ENCODE measurements at places on chromosomes 6 and 20.

DNA sequence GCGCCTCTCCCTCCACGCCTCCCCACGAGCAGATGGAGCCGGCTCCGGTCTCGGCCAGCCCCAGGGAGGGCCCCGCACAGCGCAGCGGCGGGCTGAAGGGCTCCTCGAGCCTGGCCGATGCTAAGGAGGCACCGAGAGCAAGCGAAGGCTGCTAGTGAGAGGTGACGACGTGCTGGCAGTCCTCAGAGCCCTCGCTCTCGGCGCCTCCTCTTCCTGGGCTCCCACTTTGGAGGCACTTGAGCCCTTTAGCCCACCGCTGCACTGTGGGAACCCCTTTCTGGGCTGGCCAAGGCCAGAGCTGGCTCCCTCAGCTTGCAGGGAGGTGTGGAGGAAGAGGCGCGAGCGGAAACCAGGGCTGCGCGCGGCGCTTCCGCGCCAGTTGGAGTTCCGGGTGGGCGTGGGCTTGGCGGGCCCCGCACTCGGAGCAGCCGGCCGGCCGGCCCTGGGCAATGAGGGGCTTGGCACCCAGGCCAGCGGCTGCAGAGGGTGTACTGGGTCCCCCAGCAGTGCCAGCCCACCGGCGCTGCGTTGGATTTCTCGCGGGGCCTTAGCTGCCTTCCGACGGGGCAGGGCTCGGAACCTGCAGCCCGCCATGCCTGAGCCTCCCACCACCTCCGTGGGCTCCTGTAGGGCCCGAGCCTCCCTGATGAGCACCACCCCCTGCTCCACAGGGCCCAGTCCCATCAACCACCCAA lies 2.5 kb upstream of the TMEM14C start:
- peak; percentile 62 for DNase-seq

DNA sequence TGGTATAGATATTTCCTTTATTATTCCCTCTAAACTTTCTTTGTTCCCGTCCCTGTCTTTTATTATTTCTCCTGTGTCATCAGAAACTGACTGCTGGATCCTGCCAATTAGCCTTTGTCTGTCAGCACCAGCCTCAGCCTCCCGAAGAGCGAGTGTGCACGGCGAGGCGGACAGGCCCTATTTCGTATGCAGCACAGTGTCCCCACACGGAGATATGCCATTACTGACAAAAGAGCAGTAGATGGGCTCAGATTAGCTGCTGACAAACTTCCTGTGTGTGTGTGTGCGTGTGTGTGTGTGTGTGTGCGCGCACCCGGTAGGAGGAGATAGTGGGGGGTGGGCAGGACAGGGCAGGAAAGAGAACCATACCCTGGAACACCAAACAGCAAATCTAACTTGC lies 99.5 kb upstream of the ZFP64 start:
- DNase-seq = no peak

DNA sequence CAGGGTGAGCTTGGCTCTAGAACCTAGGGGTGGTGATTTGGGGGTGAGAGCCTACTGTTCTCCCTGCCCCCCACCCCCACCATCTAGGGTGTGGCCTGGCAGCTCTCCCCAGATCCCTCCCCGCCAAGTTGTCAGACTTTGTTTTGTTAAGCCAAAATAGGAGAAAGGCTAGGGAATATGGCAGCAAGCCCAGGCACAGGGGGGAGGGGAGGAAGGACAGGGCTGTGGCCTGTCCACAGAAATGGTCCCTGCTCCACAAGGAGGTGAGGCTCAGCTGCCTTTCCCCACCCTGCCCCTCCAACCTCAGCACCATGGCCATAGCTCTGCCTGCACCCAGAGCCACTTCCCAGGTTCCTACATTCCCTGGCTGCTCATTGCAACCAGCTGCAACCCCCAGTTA lies 17.2 kb downstream of the SCUBE3 start:
- no peak for DNase-seq

DNA sequence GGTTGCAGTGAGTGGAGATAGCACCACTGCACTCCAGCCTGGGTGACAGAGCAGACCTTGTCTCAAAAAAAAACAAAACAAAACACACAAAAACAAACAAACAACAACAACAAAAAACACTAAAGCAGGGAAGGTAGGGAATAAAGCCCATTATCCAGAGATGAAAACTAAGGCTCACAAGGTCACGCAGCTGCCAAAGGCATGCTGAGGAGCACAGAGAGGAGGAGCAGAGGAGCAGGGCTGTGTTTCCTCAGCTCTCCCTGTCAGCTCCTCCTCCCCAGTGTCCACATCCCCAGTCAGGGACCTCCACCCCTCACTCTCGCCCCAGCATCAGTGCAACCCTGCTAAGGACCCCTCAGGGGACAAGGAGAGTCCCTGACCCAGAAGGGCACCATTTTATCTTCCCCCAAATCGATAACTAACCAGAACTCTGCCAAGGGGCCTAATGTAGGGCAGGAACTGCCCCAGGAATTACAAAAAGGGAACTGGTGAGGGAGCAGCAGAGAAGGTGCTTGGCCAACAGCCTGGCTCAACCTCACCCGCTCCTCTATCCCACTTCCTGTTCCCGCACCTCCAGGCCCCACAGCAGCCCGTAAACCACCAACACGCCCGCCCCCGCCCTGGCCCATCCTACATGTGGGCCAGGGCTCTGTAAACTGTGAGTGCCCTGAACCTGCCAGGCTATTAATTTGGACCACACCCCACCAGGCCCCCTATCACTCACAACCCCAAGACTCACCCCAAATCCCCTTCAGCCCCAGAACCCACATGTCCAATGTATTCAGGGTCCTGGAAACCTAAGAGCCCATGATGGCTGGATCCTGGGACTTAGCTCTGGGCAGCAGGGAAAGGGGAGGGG lies 9.0 kb downstream of the TEAD3 start:
- no peak for DNase-seq

DNA sequence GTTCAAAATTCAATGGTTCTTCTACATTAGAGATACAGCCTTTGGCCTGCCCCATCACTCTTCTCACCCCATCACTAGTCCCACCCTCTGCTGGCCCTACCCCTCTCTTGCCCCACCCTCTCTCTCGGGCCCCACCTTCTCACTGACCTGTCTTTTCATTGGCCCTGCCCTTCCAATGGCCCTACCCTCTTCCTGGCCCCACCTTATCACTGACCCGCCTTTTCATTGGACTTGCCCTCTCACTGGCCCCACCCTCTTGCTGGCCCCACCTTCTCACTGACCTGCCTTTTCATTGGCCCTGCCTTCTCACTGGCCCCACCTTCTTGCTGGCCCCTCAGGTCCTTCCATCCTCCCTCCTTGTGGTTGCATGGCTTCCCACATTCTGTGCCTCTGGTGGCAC lies 107.2 kb upstream of the PLEKHG1 start:
- no peak for DNase-seq

- no peak for DNase-seq
Measured at GRCh38 chr6:79821859-79822258, 125.5 kb downstream of the ELOVL4 start.

- peak; percentile 37 for DNase-seq
Measured at GRCh38 chr20:12925210-12925755, 83.5 kb upstream of the SPTLC3 start.

GRCh38 chr6:134634966-134635365 lies 314.9 kb downstream of the ALDH8A1 start:
- no peak for DNase-seq

GRCh38 chr20:58303547-58303946 lies 6.0 kb upstream of the RAB22A start:
- DNase-seq = no peak

GRCh38 chr6:9085054-9085708 lies 649.8 kb upstream of the SLC35B3 start:
- no peak for DNase-seq

DNA sequence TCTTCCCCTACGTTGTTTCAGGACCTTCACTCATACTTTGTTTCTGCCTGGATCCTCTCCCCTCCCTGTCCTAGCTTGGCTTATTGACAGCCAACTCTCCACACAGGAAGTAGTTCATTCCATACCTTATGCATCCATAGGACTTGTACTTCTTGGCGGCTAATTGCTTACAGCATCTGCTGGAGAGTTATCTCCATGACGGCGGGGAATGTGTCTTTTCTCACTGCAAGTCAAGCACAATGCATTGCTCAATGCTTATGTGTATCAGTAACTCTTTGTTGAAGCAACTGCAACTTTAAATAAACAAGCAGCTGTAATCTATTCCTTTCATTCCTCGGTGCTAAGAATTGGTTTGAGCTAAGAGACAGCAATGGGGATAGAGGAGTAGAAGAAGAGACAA lies 551.3 kb upstream of the EPHA7 start:
- no peak for DNase-seq

- no peak for DNase-seq
Measured at GRCh38 chr6:49839957-49840356, 26.4 kb downstream of the CRISP1 start.

- DNase-seq = no peak
Measured at GRCh38 chr20:63035603-63036185, 28.9 kb upstream of the BHLHE23 start.

- DNase-seq = no peak
Measured at GRCh38 chr6:5004373-5005037, 668 bp upstream of the RPP40 start.

DNA sequence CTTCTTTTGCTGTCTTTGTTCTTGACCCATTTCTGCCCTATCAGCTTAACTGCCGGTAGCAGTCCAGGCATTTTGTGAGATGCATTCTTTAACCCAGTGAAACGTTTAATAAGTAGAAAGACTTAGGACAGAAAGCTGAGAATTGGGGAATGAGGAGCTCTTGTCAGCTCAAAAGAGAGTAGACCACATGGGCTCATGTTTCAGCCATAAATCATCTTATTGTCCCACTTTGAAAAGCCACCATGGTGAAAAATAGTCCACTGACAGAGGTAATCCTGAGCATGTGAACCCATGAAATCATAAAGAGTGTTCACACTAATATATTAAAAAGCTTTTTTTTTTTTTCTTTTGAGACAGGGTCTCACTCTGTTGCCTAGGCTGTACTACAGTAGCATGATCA lies 16.3 kb downstream of the ORC3 start:
- no peak for DNase-seq

- DNase-seq = no peak
Measured at GRCh38 chr6:100913400-100914276, 32.5 kb upstream of the ASCC3 start.

DNA sequence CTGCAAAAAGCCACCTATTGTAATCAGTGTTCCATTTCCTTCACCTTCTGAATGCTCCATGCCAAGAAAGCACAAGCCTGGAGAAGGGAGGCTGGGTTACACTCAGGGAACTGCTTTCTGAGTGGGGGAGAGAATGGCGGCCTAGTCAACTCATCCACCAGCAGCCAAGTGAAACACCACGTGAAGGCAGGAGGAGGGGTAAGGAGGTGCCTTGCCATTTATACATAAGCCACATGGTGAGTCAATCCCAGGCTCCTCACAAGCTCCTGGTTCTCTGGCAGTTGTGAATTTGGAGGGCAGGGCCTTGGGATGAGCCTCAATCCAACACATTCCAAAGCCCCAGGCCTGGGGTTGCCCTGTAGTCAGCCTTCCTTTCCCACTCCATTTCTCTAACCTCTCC lies 149.4 kb downstream of the CD24 start:
- no peak for DNase-seq

DNA sequence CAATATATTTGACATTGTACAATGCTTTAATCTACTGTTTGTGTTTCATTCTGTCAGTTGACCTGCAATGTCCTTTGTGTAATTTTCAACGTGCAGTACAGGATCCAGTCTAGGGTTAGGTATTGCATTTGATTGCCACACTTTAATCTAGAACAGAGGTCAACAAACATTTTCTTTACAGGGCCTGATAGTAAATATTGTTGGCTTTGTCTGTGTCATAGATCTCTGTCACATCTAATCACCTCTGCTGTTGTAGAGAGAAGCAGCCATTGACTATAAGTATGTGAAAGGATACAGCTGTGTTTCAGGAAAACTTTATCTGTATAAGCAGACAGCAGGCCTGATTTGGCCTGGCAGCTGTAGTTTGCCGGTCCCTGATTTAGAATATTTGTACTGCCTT lies 39.3 kb downstream of the ATRN start:
- DNase-seq = no peak

- DNase-seq = no peak
Measured at GRCh38 chr6:156557251-156557910, 219.8 kb upstream of the ARID1B start.

- no peak for DNase-seq
Measured at GRCh38 chr6:12884983-12885382, 168.4 kb downstream of the PHACTR1 start.

GRCh38 chr20:61940491-61940890 lies 125.2 kb downstream of the TAF4 start:
- DNase-seq = no peak

DNA sequence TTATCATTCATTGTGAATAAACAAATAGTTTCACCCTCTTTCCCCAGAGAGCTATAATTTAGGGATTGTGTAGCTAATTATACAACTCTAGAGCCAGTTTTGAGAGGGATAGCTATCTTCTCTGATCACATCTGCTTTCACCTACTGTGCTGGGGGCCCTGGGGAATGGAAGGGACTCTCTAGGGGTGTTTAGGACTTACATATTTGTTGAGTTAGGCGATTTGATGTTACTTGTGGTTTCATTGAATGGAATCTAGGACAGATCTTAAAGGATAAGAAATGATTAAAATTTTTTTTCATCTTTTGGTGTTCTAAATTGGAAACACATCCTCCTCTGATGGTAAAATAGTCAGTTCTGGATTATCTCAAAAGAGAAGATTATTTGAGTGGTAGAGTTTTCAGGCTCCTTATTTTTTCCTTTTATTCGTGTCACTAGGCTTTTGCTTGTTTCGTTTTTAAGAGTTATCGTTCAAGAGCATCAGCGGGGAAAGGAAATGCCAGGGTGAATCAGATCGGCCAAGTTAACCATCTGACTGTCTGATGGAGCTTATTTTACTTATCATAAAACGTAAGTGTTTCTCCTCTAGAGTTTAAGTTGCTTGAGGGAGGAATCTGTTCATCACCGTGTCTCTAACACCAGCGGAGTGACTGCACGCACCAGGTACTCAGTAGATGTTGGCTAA lies 236.7 kb downstream of the FARS2 start:
- peak; percentile 72 for DNase-seq

- no peak for DNase-seq
Measured at GRCh38 chr20:62252342-62252966, 14.1 kb downstream of the OSBPL2 start.

DNA sequence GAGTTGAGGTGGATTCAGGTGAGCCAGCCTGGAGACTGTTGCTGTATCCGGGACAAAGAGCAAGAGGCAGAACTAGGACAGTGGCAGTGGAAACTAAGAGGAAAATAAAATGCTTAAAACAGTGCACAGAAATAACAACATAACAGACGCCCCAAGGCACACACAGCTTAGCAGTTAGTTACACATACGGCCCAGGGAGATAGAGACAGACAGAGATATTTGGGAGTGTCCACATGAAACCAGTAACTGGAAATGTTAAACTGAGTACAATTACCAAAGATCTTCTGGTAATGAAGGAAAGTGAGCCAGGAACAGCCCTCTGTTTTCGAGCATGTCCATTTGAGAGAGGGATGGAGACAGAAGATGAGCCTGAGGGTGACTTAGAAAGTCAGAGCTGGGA lies 237.5 kb upstream of the QKI start:
- no peak for DNase-seq

- no peak for DNase-seq
Measured at GRCh38 chr20:58547623-58548475, 32.6 kb upstream of the APCDD1L start.

DNA sequence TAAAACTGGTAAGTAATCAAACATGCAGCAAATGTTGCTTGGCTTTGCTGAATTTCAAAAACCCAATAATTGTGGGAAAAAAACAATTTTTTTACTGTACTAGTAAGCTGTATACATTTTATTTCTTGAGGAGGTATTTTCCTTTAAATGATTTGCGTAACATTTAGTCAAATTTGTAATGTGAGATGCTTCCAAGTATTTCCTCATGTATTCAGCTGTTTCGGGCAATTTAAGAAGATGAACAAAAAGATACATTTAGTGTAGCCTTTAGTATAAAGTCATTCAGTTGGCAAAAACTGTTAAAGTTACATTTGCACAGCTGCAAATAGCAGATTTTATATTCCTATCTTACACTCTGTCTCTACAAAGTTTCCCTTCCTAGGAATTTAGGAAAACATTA lies 186.1 kb upstream of the SCGN start:
- no peak for DNase-seq

All from SW 1271 (cell line).